ENCODE measurements at places on chromosomes 1 and 21. TPM values are rescaled to one million over a fixed set of nuclear protein-coding genes. Genes with fewer than 3 reads are reported as not detected.

PKNOX1 gene
- polyA plus RNA-seq: 20.4 TPM

NT5C1A gene
- not detected for polyA plus RNA-seq

TP73 gene
- 4.2 TPM for polyA plus RNA-seq

LORICRIN gene
- polyA plus RNA-seq: 0.08 TPM

WLS gene
- polyA plus RNA-seq: 1.2 TPM

ITSN1 gene
- polyA plus RNA-seq: 60.8 TPM
